ENCODE measurements at places on chromosomes 11 and 22.

DNA sequence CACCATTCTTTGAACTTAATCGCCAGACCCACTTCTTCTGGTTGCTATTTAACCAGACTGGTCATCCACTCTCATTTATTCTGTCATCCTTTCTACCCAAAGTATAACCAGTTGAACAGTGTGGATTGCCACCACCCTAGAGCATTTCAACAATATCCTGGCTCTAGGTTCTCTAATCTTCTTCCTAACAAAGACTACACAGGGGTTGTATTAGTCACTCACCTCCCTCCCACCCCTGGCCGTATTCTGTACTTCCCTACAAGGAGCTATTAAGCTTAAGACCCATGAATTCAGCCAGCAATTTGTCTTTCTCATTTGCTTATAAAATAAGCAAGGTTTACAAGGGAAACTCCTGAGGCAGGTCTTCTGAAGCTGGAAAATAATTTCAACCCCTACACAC is 46.9 kb upstream of the CEP126 start:
- peak; percentile 43 for DNase-seq

- DNase-seq: no peak
These were observed 32.7 kb upstream of the CCDC34 start for GRCh38 chr11:27395556-27396258.

- DNase-seq: no peak
These were observed 209.4 kb upstream of the NCAM1 start for GRCh38 chr11:112751772-112752171.

- peak; percentile 61 for DNase-seq
These were observed 421.0 kb downstream of the DYNC2H1 start for GRCh38 chr11:103530257-103530656.

- no peak for DNase-seq
These were observed 762 bp upstream of the TBC1D22A start for GRCh38 chr22:46761539-46762237.

- DNase-seq: peak; percentile 89
These were observed 29.0 kb upstream of the PARVG start for GRCh38 chr22:44151676-44152075.

DNA sequence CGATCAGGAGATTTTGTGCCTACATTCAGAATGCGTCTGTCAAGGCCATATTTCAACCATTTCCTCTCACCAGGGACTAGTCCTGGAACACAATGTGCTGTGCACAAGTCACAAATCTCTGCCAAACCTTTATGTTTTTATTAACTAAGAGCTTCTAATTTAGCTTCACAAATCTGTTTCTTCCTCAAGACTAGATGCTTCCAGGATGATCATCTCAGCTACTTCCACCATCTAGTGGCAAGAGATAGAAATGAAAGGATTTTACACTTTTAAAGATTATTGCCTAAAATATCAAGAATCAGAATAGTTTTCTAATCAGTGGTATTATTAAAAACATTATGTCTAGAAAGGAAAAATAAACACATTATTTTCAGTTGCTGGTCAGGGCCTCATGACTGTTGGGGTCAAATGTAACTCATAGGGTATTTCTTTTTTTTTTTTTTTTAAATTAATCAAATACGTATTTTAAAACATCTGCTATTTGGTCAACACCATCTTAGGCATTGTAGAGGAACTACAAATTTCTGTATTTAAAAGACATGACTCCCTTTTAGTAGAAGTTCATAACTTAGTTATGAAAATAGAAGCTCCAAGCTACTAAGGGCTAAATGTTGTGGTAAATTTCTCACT is 1102.6 kb downstream of the DLG2 start:
- DNase-seq: peak; percentile 30

GRCh38 chr11:66894141-66894540 is 37.3 kb downstream of the LRFN4 start:
- DNase-seq: no peak

- DNase-seq: peak; percentile 19
These were observed 127.4 kb downstream of the TTC17 start for GRCh38 chr11:43486141-43486540.

DNA sequence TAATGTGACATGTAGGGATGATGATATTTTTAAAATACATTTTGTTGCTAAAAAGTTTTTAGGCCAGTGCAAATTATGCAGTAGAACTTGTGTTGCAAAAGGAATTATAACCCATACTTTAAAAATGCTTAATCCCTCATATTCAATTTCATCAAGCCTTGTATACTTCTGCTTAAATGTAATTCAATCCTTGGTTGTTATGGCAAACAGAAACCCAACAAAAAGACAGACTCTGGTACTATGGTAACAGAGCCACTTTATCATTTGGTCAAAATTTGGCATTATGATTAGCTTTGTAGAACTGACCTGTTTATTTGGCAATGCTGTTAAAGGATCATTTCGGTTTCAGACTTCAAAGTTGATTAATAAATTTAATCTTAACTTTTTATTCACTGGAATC is 284.8 kb downstream of the TMEM135 start:
- no peak for DNase-seq

GRCh38 chr11:110715541-110715940 is 3.3 kb upstream of the ARHGAP20 start:
- DNase-seq: peak; percentile 73

All from fibroblast of skin of right biceps (primary cell).